Neural crest cell (in vitro differentiated cells): ENCODE measurements at places on chromosomes 13 and 19.

- DNase-seq = peak; percentile 35
Measured at GRCh38 chr19:18939922-18940768, 872 bp downstream of the HOMER3 start.

DNA sequence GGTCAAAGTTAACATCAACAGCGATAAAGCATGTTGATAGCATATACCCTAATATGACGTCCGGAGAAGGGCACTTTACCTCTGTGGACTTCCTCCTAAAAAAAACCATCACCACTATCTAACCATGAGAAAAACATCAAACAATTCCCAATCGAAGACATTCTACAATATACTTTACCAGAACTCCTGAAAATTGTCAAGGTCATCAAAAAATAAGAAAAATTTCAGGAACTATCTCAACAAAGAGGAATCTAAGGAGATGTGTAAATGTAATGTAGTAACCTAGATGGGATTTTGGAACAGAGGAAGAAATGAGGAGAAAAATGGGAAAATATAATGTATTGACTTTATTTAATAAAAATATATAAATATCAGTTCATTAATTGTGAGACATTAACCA, 1026.8 kb upstream of the MIR17HG start:
- no peak for DNase-seq

GRCh38 chr19:8208922-8209461, at the start of gene CERS4:
CERS4 (plus strand) TSS chr19:8209370; CDS start chr19:8251077, 41,707 bp downstream.
- DNase-seq = peak; percentile 75

DNA sequence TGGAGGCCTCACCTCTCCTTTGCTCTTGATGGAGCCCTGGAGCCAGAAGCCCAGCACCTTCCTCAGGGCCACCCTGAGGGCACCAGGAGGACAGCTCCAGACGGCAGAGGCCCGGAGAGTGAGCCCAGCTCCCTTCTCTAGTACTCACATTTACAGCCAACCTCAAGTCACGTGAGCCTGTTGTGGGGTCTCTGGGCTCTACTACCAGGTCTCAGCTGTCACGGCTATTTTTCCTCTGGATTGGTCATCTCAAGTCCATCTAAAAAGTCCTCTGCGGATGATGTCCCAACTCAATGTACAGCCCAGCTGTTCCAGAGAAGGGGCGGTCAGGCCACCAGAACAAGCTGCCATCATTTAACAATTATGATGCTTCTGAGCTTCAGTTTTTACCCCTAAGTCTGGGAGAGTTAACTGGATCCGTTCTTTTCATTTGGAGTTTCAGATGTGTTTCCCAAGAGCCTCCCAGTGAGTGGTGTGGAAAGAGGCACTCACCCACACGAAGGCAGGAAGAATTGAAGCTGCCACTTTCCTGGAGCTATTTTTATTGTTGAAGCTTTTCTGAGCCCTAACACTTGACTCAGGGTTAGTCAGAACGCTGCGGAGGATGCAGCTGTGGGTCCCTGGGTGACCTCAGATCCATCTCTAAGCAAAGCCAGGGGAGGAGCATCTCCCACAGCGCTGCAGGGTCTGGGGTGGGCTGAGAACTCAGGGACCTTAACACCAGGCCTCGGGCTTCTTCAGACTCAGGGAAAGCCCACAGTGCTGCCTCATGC, 143.5 kb upstream of the UBL3 start:
- no peak for DNase-seq

DNA sequence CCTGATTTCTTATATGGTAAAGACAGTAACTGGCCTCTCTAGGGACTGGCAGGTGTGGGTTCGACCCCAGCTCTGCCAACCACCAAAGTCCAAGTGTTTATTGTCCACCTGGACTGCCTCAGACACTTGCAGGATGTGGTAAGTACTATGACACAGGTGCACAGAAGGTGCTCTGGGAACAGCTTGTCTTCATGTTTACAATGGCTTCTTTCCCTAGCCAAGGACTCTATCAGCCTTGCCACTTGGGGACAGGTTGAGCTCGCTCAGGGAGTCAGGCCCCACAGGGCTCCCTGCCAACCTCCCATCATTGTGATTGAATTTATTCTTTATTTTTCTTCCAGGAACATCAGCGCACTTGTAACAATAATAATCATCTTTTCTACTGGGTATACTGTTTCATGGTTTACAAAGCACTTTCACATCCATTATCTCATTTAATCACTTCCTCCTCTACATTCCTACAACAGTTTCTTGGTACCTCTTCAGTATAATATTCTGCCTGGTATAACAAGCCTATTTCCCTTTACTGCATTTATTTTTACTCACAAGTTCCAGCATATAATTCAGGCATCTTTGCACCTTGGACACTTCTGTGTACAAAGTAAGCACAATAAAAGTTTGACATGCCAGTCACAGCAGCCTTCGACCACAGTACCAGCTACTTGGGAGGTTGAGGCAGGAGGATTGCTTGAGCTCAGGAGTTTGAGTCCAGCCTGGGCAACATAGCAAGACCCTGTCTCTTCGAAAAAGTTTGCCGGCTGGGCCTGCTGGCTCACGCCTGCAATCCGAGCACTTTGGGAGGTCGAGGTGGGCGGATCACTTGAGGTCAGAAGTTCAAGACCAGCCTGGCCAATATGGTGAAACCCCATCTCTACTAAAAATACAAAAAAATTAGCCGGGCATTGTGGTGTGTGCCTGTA, 24.2 kb upstream of the GATAD2A start:
- DNase-seq = no peak

DNA sequence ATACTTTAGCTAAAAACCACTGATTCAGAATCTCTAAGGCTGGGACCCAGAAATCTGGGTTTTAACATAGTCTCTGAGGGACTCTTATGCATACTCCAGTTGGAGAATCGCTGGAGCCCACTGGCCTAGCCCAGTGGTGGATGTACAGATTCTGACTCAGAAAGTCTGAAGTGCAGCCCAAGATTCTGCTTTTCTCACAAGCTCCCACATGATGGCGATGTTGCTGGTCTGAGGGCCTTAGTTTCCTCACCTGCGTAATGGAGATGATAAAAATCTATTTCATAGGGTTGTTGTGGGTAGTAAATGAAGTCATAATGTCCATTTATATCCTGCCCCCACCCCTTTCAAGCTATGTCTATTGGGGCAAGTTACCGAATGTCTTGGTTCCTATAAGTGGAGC, 7.7 kb upstream of the CDADC1 start:
- no peak for DNase-seq

DNA sequence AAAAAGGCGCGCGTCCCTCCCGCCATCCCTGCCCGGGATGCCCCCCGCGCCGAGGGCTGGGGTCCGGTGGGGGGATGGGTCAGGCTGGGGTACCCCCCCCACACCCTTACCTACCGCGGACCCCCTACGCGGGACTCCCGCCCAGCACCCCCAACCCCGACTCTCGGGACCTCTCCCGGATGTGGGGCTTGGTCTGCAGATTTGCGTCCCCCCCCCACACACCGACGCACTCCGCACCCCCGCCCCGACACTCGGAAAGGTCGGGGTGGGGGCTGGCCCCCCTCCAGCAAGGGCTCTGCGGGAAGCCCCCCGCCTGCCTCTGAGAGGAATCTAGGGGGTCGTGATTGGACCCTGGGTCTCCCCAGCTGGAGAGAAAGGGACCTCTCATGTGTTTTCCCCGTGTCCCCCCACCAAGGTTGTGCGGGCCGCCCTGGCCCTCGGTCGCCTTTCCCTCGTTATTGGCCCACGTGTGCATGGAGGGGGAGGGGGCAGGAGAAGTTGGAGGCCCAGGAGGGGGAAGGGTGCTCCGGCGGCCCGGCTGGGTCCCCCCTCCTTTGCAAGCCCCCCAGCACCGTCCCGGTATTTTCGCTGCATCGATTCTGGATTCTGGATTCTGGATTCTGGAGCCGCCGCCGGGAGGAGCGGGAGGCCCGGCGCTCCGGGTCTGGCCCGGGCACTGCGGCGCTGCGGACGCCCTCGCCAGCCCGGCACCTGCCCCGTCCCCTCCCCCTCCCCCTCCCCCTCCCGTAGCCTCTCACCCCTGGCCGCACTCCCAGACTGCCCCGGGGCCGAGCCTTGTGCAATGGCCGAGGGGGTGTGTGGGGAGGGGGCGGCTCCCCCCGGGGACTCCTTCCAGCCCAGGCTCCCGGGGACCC, 607 bp downstream of the NFIC start:
- no peak for DNase-seq

- peak; percentile 96 for DNase-seq
Measured at GRCh38 chr19:44800461-44800860, 8.4 kb upstream of the BCAM start.
